NCI-H1930 (cell line): ENCODE measurements at places on chromosomes 6 and 20.

DNA sequence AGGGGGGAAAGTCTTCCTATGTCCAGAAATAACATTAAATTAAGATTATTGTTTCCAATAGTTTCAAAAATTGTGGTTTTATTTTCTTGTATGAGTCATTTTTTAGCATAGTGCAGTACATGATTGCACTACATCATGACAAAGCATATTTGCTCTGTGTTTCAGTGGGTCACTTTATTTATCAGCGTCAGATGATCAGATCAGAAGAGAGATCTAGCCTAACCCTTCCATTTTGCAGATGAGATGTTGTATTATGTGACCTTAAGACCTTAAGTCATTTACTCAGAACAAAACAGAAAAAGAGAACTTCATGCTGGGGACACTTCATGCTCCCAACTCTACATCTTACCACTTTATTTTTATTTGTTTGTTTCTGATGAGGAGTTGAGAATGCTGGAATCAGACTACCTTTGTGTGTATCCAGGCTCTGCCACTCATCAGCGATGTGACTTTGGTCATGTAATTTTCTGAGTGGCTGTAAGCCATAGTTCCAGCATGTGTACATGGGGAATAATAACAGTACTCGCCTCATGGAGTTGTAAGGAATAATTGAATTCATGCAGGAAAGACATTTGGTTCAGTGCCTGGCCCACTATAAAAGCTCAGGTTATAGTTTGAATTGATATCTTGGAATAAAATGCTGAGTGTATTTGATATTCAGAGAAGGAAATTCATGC, 13.5 kb downstream of the EYA4 start:
- DNase-seq: no peak

DNA sequence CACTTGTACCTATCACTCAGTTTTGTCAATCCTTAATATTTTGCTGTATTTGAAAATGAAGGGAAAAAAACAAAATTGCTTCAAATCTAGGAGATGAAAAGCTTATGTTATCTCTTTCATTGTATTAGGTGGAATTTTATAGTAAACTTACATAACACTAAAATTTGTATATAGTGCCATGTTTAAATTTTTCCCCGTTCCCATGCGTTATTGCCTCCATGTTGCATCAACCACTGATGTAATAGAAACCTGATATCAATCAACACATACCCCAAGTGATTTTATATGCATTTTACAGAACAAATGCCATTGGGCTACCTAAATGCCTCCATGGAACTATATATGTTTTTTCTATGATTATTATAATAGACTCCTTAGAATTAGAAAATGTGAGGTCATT, 14.8 kb upstream of the TREM2 start:
- DNase-seq: no peak

- peak; percentile 70 for DNase-seq
These were observed 69.6 kb downstream of the HFE start for GRCh38 chr6:26156850-26157250.

DNA sequence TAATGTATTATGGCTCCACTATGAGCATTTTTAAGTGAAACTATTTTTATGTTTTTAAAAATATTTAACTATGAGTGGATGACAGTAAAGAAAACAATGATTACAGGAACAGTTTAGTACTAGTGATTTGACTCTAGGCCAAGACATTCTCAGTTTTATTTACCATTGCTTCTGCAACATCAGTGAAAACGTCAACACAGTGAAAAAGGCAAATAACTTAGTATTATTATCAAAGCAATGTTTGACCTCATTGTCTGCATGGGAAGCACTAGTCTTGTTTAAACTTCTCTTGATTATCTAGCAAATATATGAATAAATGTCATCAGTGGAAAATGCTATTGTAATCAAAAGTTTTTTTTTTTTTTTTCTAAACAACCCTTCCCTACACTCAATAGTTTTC, 165.0 kb downstream of the HTR1B start:
- no peak for DNase-seq

DNA sequence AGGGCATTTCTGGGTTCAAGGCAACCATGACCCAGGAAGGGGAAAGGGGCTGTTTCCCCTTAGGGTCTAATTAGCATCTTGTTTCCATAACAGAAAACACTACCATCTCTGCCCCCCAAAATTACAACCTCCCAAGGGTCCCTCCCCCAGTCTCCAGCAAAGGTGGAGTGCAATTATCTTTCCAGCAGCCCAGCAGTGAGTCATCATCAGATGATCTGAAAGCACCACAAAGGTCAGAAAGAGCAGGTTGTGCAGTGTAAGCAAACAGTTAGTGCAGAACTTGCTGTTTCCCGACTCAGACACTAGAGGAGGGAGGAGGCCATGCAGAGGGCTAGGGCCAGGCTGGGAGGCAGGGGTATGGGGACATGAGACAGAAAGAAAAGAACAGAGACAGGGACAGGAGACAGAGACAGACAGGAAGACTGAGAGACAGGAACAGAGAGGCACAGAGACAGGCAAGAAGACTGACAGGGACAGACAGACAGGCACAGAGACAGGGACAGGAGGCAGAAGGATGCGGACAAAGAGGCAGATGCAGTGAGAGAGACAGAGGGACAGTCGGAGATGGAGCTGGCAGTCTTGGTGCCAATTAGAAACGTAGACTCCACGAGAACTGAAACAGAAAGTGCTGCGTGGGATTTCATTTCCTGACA, 62.5 kb downstream of the PYGB start:
- DNase-seq: no peak

DNA sequence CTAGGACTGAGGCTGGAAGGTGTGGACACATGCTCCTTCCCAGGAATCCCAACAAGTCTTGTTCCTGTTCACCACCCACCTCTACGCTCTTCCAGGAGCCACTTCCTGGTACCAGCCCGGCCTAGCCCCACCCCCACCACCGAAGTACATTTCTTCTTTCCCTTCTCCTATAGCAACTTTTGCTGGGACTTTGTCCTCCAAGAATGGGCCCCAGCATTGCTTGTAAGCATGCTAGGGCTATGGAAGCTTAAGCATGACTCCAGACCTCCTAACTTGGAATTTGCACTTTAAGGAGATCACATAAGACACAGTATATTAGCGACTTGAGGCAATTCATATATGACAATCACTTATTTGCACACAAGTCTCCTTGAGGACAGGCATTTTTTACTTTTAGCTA, 462.0 kb upstream of the ARID1B start:
- no peak for DNase-seq

GRCh38 chr20:41234041-41234440, 83.5 kb downstream of the ZHX3 start:
- no peak for DNase-seq

DNA sequence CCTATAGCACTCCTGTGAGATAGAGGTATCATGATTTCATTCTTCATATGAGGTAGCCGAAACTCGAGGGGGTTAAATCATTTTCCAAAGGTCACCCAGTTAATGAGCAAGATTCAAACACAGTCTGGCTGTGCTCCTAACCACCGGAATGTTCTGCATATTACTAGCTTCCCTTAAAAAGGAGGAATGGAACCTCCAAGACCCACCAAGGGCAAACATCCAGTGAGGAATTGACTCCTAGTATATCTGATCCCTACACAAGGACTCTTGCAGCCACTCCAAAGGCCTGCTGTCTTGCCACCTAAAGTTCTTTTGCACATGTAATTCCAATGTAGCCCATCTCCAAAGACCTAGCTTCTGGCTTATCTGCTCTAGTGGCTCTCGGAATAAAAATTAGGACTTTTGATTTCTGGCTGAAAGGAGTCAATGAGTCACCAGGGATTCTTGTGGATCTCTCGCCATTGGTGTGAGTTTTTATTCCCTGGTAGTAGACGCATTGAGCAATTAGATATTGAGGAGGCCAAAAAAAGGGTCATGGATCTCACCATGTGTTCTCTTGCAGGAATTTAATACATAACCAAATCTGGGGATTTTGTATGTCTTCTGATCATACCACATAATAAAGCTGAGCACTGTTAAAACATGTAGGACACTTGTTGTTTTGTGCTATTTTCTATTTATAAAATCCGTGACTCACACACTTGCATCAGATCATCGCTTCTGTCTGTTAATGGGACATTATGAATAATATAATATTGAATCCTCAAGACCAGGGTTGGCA, 9.1 kb downstream of the BCAS1 start:
- no peak for DNase-seq

DNA sequence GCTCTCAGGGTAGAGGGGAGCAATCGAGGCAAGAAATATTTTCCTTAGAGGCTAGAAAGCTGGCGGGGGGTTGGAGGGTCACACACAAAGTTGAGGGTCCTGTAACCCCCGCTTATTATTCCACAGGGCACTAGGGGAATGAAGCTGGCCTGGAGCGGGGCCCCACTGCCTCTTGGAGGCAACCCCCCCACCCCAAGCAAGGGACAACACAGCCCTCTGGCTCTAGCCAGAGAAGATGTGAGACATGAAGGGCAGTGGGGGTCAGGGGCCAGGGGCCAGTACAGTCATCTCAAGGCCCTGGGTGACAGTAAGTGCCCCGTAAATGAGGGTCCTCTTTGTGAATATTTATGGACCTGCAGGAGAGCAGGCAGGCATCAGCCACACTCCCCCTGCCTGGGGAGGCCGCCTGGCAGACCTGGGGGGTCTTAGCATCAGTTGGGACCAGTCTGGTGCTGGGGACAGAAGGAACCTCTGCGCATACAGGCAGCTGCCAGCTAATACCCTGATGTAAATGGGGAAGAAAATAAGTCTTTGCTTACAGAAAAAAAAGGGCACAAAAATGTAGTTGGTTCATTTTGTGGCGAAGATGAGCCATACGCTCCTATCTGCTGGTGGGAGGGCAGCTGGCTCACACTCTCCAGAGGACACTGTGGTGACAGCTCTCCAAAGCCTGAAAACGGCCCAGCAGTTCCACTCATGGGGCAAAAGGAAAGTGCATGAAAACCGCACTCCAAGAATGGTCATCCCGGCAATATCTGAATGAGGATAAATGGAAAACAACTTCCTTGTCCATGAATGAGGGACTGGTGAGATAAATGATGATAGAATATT, 21.9 kb downstream of the SPATA2 start:
- DNase-seq: no peak

DNA sequence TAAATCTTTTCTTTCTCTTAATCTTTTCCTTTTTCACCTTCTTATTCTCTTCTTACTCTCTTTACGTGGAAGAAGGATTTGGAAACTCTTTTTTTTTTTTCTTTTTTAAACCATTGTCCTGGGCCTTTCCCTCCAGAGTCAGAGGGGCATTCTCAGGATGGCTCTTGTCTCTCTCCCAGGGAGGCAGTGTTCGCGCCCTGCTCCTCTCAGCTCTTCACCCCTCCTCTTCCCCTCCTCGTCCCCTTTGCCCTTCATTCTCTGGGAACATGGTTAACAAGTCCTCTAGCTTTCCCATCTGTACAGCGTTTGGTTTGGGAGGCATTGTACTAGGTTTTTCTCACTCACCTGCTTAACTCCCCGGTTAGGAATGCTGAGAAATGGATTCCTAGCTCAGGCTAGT, 52.0 kb upstream of the TFB1M start:
- DNase-seq: no peak

- DNase-seq: no peak
These were observed 26.0 kb upstream of the PPP1R16B start for GRCh38 chr20:38779247-38780097.
